ENCODE measurements at places on chromosomes 1 and 21.

- DNase-seq = no peak
Measured at GRCh38 chr1:205594846-205595245, 37.0 kb downstream of the ELK4 start.

- DNase-seq = no peak
Measured at GRCh38 chr1:24659993-24660665, 17.0 kb downstream of the SRRM1 start.

- DNase-seq = no peak
Measured at GRCh38 chr1:221910222-221910621, 168.3 kb upstream of the DUSP10 start.

GRCh38 chr21:35460441-35460840, 411.3 kb upstream of the RUNX1 start:
- DNase-seq = no peak

GRCh38 chr1:229117664-229118300, 153.1 kb upstream of the RAB4A start:
- no peak for DNase-seq

DNA sequence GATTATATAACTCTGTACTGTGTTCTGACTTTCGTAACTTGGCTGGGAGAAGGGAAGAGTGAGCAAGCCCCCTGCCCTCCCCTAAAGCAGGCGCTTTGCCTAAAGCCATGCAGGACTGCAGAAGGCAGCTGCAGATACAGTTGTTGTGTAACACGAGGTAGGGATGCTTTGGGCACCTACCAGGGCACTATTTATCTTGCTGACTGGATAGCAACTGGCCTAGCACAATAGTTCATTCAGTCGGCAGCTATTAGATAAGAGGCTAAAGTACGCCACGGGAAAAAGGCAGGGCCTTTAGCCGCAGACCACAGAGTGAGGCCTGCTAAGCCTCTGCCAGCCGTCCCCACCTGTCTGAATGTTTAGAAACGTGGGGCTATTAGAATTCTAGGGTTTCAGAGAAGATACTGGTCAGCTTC, 80.9 kb downstream of the TTC3 start:
- DNase-seq = no peak

- DNase-seq = no peak
Measured at GRCh38 chr1:224721000-224721399, 104.9 kb downstream of the CNIH3 start.

GRCh38 chr1:55589671-55590297, 374.6 kb upstream of the USP24 start:
- DNase-seq = no peak

GRCh38 chr1:91594383-91595055, 93.9 kb downstream of the CDC7 start:
- DNase-seq = no peak

- no peak for DNase-seq
Measured at GRCh38 chr1:1243266-1243660, 3.3 kb downstream of the C1QTNF12 start.

DNA sequence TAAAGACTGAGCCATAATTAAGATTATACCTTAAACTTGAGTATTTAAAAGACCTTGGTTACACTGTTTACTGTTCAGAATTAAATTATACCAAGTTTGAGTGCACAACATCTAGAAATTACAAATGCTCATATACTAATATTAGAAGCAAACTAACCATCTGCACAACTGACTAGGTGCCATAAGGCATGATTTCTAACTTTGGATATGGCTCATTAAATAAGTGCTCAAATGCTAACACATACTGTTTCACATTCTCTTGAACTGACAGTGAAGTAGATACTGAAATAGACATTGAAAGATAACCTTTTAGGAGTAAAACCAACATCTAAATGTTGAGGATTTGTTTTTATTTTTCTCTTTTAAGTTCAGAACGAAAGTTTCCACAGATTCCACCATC, 74.1 kb downstream of the PRKAA2 start:
- no peak for DNase-seq

DNA sequence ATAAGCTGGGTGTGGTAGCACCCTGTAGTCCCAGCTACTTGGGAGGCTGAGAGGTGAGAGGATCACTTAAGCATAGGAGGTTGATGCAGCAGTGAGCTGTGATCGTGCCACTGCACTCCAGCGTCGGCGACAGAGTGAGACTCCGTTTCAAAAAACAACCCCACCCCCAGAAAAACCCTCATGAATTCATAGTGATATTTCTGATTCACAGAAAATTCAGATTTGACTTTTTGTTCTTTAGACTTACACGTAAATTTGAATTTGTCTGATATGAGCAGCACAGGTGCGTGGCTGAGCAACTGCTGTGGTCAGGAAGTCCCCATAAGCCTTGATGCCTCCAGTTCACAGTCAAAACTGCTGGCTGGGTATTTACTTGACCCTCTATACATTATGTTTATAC, 10.0 kb upstream of the MORC3 start:
- peak; percentile 15 for DNase-seq

- no peak for DNase-seq
Measured at GRCh38 chr1:38123356-38124135, 77.0 kb upstream of the POU3F1 start.

GRCh38 chr1:20597650-20598049, 8.8 kb downstream of the CDA start:
- DNase-seq = no peak

GRCh38 chr1:204915861-204916495, 45.3 kb downstream of the NFASC start:
- DNase-seq = no peak

GRCh38 chr1:43284065-43284464, 1.3 kb downstream of the C1orf210 start:
- no peak for DNase-seq

GRCh38 chr1:30609999-30610345, 113.4 kb downstream of the MATN1 start:
- DNase-seq = no peak

- no peak for DNase-seq
Measured at GRCh38 chr1:206896261-206896660, 982 bp upstream of the IL24 start.

GRCh38 chr1:36455386-36455785, 5.1 kb upstream of the OSCP1 start:
- DNase-seq = no peak

DNA sequence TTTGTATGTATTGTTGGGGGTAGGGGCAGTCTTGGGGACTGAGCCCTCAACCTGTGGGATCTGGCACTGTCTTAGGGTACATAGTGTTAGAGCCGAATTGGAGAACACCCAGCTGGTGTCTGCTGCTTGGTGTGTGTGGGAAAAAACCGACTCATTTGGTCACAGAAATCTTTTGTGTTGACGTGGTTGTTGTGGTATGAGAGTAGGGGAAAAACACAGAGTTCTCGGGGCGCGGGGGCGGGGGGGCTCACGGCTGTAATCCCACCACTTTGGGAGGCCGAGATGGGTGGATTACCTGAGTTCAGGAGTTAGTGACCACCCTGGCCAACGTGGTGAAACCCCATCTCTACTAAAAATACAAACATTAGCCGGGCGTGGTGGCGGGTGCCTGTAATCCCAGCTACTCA, 15.3 kb upstream of the SRSF10 start:
- no peak for DNase-seq

DNA sequence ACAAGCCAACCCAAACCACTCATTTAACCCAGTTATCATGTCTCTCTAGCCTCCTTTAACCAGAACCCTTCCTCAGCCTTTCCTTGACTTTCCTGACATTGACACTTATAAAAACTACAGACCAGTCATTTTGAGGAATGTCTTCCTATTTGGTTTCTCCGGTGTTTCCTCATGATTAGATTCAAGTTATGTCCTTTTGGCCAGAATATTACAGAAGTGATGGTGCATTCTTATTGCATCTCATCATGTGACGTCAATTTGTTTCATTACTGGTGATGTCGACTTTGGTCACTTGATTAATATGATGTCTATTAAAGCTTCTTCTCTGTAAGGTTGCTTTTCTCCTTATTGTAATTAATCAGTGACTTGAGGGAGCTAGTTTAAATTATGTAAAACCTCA, 6.1 kb upstream of the RCSD1 start:
- no peak for DNase-seq

- no peak for DNase-seq
Measured at GRCh38 chr21:16863362-16863905, 649.4 kb upstream of the CXADR start.

DNA sequence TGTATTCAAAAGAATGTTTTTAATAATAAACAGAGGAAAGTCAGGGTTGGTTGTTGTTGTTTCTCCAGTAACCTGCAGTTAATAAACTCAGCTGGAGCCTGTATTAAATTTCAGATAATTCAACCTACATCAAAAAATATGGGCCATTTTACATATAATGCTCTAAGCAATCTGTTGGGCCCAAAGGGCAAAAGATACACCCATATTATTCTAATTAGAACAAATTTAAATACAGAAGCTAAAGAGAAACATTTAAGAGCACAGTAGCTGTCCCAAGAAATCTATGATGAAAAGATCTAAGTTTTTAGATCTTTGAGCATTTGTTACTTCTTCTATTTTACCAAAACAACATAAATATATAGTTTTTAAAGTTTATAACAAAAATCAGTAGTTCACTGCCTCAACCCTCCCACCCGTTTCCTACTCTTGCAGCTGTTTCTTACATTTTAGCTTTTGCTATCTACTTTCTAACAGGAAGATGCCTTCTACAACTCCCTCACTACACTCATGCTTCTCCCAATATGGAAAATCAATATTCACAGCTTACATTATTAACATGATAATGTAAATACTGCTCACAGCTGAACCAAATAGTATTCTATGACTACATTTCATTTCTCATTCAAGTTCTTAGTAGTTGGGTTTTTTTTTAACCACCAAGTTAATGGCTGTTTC, 94.9 kb upstream of the LBR start:
- DNase-seq = no peak

- no peak for DNase-seq
Measured at GRCh38 chr1:193569096-193569982, 382.9 kb upstream of the B3GALT2 start.

- peak; percentile 54 for DNase-seq
Measured at GRCh38 chr1:42922687-42923366, 35.8 kb downstream of the SLC2A1 start.

DNA sequence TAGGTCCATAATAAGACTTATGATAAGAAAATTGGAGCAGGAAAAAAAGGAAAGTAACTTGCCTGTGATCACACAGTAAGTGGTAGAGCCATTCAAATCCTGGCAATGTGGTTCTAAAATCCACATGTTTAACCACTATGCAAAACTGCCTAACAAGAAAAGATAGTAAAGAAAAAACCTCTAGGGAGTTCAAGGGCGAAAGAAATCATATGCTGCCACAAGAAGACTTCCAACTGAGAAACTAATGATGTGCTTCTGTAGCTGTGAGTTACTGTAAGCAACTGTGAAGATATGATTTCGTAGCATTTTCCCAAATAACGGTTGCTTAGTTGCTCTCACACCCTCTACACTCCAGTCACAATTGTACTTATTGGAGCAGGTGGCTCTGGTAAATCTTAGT, 20.9 kb upstream of the LYPLAL1 start:
- no peak for DNase-seq

DNA sequence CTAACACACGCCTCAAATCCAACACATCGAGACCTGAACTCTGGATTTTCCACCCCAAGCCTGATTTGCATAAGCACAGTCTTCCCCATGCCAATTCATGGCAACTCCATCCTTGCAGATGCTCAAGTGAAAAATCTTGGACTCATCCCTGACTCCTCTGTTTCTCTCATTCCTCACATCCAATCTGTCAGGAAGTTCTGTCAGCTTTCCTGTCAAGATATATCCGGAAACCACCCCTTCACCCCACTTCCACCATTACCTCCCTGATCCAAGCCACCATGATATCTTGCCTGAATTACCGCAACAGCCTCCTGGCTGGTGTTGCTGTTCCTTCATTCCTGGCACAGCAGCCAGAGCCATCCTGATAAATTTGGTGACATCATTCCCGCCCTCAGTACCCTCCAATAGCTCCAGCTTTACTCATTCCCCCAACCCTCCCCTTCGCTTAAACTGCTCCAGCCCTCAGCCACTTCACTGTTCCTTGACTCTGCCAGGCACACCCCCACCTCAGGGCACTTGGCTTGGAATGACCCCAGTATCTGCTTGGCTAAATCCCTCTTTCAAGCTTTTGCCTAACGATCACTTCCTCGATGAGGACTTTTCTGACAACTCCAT, 17.4 kb downstream of the TCEA3 start:
- DNase-seq = no peak

DNA sequence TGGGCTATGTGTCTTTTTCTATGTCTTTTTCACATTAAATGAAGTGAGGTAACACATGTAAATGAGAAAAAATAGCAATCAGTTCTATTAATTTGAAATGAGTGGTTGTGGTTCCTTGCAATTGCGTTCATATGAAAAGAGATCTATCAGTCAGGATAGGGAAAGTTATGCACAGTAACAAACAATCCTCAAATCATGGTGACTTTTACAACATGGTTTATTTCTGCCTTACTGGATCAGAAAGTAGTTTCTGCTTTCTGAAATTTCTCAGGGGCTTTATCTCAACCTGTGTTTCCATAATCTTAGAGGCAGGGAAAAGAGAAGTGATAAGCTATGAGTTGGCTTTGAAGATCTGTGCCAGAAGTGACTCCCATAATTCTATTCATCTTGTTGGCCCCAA, 39.0 kb downstream of the DOP1B start:
- DNase-seq = no peak

GRCh38 chr1:175267716-175268416, 75.3 kb upstream of the KIAA0040 start:
- DNase-seq = no peak

DNA sequence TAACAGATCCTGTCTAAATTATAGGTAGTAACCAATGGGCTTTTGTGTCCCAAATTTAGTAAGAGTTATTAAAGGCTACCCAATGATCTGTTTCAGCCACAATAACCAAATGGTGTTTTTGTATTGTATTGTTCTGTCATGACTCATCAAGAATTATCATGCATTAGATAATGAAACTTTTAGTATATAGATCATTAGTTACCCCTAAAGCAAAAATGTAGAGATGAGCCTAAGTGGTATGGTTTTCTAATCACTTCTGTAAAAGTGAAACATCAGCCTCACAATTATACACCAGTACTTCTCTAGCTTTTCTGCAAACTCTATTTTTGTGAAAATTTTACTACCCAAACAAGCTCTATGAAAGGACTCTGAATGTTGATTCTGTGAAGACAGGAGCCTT, 71.4 kb downstream of the LRRC7 start:
- no peak for DNase-seq

DNA sequence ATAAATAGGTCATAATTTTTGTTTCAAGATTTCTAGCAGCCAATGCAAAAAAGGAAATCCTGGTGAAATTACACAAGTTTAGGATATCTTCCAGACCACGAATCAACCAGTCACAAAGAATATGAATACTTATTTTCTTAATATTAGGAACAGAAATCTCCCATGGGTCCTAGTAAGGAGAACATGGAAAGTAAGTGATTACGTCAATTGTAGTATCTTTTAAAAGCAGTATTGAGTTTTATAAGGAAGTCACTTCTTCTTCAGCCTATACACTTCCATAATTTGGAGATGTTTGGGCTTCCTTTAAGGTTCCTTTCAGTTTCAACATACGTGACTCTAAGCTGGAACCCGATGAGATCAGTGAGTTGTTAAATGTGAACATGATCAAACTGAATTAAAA, 534.5 kb downstream of the USP25 start:
- DNase-seq = no peak

GRCh38 chr1:85244271-85245061, 15.0 kb downstream of the C1orf52 start:
- DNase-seq = no peak
